B cell (primary cell): ENCODE measurements at places on chromosomes 12 and 14. TPM values are rescaled to one million over a fixed set of nuclear protein-coding genes. Genes with fewer than 3 reads are reported as not detected.

The RPL6 gene
- total RNA-seq = 1,537 and 1,621 TPM in 2 replicates

DNA sequence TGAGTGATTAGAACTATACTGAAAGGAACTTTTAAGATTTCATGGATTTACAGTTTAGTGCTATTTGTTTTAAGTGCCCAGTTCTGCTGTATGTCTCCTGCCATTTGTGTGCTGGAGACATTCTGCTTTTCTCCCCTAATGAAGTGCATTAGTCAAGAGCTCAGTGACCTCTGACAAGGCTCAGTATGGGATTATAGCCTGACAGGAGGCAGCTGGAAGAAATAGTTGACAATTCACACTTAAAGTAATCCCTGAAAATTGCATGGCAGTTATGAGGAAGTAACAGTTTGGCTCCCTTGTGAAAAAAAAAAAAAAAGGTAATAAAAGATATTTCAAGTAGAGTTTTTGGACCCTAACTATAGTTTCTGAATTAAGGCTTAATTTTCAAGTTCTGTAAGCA lies 70.3 kb downstream of the ALX1 start:
- H3K27ac ChIP-seq = no peak overlapping the region
- no peak for DNase-seq
- no peak overlapping the region for H3K4me3 ChIP-seq
- H3K4me1 ChIP-seq = no peaks in the 10 kb centered on the region
- no peaks in the 10 kb centered on the region for H3K36me3 ChIP-seq

DNA sequence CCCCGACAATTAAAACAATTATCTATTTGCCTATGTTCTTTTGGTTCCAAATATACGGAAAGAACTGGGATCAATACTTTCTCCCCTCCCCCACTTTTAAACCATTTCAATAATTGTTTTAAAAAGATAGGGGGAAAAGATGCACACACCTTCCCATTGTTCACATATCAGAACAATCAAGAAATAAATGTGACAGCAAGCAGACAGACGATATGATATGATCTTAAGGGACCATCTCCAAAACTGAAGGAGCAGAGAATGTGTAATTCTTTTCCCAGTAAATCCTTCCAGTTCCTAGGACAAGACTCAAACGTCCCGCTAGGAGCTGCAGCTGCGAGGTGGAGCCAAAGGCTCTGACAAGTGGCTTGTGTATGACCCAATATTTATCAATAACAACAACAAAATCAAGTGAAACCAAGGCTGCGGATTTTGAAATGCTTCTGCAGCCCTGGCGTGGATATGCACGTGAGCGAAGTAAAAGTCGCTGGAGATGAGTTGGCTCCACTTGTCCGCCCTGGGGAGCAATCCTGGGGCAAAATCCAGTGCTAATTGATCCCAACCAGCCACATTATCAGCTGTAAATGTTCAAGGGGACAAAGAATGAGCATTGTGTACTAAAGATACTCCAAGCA lies 8.2 kb upstream of the FOXG1 start:
- no peaks in the 10 kb centered on the region for H3K36me3 ChIP-seq
- no peak overlapping the region for H3K27ac ChIP-seq

- no peak overlapping the region for H3K27ac ChIP-seq
- H3K4me1 ChIP-seq = no peaks in the 10 kb centered on the region
- H3K4me3 ChIP-seq = no peak overlapping the region
- no peaks in the 10 kb centered on the region for H3K36me3 ChIP-seq
- H3K27me3 ChIP-seq = no peaks in the 10 kb centered on the region
Measured at GRCh38 chr14:24794644-24795305, 160.8 kb upstream of the GZMB start.
